Activated naive CD8-positive, alpha-beta T cell treated with anti-CD3 and anti-CD28 coated beads, Interleukin-2, amount 50 U/mL, for 16 hours (primary cell): ENCODE measurements at places on chromosomes 4 and X.

DNA sequence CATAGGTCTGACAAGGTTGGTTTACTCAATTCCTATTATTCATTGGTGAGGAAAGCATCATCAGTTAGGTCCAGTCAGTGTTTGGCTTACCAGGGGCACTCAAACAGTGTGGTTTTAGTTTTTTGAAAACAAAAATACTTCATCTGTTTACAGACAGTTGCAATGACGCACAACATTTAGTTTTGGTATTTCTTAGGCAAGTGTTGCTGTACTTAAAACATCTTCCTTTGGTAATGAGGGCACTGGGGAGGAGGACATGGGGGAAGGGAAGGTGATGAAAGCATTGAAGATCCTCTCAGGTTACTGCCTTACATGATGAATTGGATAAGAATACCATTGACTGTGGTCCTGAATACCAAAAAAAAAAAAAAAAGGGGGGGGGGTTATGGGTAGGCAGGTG is 93.7 kb upstream of the MAOA start:
- no peak for DNase-seq

- DNase-seq, result no peak
Observed at GRCh38 chr4:118981171-118981838, 92.7 kb downstream of the SYNPO2 start.

DNA sequence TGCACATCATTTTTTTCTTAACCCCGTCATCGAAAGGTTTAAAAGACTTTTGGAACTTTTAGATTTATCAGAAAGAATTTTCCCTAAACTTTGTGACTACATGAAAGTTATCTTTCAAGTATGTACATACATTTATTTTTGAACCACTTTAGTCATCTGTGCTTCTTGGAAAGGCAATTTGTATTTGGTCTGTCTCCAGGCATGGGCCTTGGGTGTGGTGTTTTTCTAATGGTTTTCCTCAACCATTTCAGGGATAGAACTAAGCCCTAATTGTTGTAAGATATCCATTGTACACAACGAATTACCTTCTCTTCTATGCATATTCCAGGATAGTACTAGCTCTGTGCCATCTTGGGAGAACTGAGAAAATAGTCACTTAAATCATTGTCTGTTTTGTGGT is 191.5 kb upstream of the RPL34 start:
- DNase-seq, result no peak

DNA sequence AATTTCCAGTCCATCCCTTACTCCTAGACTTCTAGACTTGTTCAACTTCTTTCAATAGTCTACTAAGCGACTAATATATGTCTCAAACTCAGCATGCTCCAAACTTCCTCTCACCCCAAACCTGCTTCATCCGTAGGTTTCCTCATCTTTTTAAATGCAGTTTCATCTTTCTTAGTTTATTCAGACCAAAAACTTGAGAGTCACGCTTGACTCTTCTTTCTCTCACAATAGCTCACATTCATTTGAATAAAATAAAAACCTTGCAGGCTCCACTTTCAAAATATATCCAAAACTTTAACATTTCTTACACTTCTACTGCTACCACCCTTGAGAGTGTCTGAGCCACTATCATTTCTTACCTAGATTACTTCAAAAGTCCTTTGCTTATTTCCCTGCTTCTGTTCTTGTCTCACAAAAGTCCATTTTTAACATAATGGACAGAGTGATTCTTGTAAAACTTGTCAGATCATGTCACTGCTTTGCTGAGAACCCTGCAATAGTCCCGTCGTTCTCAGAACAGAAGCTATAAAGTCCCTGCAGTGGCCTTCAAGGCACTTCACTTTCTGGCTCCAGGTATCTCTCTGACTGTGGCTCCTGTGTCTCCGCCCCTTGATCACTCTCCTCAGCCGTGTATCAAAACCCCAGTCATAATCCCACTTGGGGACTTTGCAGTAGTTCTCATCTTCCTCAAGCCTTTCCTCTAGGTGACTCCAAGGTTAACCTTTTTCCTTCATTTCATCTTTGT is 167.6 kb downstream of the ARHGAP24 start:
- DNase-seq, result no peak

- no peak for DNase-seq
Observed at GRCh38 chrX:119488749-119489148, 20.5 kb downstream of the SLC25A5 start.

DNA sequence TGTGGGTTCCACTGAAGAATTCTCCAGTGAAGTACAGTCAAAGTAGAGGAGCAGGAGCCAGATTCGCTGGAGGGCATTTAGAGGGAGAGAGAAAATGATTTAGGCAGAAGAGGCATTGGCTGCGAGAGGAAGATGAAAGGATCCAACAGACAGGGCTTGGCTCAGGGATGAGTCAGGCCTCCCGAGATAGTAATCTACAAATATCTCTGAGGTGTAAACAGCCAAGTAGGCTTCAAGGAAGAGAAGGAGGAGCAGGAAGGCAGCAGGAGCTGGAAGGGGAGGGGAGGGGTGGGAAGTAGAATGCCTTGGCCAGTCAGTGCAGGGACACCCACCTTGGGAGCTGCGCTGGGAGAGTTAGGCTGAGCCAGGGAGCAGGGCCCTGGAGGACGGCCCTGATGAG is 55.5 kb downstream of the PJA1 start:
- DNase-seq, result no peak

DNA sequence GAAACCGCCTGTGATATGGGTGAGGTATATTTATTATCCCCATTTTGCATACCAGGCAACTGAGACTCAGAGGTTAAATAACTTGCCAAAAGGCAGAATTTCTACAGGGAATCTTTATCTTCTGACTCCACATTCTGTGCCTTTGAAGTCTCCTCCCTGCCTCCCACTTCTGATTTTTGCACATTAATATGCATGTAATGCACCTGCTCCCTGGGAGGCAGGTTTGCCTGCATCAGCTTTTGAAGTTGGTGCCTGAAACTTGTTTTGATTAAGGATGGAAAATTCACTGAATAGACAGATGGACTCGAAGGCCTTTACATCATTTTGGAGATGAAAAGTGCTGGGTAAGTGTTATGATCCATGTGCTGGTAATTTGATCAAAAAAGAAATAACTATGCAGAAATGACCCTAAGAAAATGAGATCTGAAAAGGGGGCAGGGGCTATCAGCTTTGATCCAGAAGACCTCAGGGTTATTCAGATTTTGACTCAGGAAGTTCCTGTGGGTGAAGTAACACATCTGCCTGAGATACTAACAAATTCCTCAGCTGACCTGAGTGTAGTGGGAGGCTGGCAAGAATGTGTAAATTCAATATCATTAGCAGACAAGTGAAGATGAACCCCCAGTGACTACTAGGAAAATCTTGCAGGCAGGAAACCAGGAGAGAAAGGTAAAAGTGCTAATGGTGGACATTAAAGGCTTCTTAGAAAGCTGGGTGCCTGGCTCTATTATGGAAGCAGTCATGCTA is 167.5 kb upstream of the BOD1L1 start:
- no peak for DNase-seq

- no peak for DNase-seq
Observed at GRCh38 chr4:147821555-147821954, 89.7 kb downstream of the ARHGAP10 start.

DNA sequence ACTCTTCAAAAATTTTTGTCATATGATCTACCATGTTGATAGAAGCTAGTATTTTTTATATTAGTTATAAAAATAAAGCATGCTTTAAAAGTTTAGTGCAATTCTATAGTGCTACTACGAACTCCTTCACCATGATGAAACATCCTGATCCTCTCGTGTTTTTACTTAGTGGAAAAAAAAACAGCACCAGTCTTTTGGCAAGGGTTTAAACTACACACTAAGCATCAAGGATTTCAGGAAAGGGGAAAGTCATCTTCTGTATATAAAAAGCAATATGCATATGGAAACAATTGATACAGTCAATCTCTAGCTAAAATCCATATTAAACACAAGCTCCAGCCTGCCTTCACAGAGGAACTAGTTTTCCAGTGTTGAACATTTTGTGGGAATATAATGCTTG is 18.7 kb downstream of the CHM start:
- DNase-seq, result no peak

DNA sequence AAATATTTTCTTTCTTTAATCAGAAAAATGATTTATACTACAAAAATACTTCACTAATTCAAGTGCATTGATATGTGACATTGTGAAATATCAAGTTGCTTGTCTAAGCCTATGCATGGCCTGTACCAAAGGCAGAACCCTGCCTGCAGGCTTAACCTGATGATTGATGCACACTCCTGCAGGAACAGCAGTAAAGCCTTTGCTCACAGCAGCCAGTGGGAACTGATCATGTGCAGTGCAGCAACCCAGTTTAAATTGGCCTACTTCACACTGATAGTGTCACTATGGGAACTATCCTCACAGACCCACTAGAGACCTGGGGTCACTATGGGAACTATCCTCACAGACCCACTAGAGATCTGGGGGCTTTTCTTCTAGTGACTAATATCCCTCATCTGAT is 603.8 kb downstream of the RAPGEF2 start:
- DNase-seq, result no peak

GRCh38 chr4:15018361-15018760 is 16.1 kb downstream of the CPEB2 start:
- no peak for DNase-seq

DNA sequence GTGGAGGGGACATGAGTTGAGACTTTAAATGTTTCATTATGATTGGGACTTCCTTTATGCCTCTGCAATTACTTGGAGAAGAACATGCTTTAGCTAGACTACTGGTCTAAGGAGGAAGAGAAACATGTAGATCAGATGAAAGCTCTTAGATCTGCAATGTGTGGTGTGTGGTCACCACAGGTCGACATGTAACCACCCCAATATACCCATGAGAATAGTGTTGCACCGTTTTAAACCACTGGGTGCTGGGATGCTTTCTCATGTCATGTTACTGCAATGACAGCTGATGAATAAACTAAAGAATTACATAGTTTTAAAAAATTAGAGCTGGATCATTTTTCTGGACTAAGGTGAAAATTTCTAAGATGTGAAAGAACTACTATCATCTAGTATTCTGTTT is 1039.7 kb downstream of the RAPGEF2 start:
- no peak for DNase-seq

DNA sequence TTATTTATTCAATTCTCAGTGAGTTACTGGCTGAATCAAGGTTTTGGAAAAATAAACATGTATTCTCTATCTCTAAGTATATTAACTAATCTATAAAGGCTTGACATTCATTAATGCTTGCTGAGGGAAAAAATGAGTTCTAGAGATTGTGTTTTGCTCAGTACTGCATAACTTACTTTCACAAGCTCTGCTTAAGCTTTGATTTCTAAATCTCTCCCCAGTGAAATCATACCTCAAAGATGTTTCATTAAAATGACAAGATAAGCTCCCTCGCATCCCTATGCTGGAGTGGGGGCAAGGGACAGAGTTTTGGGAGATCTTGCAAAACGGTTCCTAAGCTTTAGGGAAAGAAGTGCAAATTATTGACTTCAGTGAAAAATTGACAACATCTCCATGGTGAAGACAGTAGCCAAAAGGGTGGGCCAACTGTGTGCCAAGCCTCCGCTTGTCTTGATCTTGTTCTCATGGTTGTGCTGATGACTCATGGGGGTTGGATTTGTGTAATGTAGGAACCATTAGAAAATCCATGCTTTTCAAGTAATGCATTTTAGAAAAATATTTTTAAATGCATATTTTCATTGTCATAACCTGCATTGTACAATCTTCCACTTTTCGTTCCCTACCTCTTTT is 521.4 kb downstream of the RPA4 start:
- no peak for DNase-seq

DNA sequence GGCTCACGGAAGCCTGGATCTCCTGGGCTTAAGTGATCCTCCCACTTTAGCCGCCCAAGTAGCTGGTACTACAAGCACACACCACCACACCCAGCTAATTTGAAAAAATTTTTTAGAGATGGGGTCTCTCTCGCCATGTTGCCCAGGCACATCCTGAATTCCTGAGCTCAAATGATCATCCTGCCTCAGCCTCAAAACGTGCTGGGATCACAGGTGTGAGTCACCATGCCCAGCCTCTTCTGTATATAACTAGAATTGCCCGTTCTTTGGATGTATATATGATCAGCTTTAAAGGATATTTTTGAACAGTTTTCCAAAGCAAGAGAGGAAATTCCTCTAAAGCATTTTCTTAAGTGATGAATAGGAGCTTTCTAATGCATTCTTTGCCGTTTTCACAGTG is 22.7 kb downstream of the ZFP42 start:
- DNase-seq, result no peak

DNA sequence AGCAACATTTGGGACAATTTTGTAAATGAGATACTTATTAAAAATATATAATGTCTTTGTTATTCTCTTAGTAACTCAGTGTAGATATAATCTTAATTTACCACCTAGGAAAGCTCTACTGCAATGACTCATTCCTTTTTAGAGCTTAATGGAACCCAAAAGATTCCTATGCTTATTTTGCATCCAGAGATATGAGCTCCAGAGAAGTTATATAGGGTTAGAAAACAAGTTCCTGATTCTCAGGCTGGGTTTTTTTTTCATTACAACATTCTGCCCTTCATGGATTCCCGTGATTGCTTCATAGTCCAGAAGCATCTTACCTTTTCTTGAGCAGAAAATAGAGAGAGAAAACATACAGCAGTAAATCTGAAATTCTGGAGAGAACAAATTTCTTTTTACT is 57.9 kb upstream of the CXCL8 start:
- no peak for DNase-seq

DNA sequence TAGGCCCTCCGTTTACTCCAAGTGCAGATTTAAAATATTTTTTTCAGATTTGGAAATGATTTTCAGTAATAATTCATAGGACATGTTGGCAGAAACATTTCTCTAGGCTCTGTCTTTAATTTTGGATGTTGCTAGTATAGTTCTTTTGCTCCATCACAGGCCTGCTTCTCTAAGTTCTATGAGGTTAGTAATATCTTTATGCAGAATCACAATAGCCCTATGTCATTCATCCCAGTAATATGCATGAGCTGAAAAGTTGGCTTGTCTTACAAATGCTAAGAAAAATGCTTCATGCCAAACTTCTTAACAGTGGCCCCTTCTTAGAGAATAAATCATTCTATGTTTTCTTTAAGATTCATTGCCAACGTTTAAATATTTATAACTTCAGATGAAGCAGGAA is 148.3 kb upstream of the TLL1 start:
- no peak for DNase-seq

GRCh38 chrX:69038816-69039215 is 126.4 kb downstream of the PJA1 start:
- no peak for DNase-seq

GRCh38 chr4:72319601-72320021 is 249.4 kb downstream of the ADAMTS3 start:
- DNase-seq, result no peak

GRCh38 chrX:85326234-85327059 is 53.0 kb downstream of the POF1B start:
- DNase-seq, result no peak

DNA sequence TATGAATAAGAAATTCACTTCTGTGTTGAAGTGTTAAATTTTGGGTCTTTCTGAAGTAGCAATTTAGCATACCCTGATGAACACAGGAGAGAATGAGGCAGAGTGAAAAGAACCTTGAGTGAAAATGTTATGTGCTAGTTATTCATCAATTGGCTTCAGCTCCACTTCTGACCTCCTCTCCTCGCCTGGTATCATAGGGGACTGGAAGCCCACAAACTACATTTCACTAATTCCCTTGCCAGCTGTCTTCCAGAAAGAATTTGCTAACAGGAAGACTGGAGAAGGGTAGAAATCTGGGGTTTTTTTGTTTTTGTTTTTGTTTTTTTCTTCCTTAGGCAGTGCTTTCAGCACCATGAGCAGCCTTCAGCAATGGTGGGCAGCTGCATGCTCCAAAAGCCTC is 5.5 kb upstream of the DAPP1 start:
- no peak for DNase-seq
